Esophagus squamous epithelium (tissue), 5 donors: ENCODE measurements at places on chromosomes 5 and 9. TPM values are rescaled to one million over a fixed set of nuclear protein-coding genes. Genes with fewer than 3 reads are reported as not detected.

DNA sequence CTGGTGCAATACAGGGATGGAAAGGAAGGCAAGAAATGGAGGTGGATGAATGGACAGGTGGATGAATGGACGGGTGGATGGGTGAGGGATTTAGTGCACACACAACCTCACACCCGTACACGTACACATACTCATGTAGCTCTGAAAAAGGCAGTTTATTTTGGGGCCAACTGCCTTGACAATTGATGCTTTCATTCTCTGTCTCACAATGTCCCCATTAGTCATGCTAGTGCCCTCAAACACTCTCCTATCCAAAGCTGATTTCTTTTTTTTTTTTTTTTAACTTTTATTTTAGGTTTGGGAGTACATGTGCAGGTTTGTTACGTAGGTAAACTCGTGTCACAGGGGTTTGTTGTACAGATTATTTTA, 495.0 kb downstream of the DMAC1 start:
- no peak for DNase-seq

DNA sequence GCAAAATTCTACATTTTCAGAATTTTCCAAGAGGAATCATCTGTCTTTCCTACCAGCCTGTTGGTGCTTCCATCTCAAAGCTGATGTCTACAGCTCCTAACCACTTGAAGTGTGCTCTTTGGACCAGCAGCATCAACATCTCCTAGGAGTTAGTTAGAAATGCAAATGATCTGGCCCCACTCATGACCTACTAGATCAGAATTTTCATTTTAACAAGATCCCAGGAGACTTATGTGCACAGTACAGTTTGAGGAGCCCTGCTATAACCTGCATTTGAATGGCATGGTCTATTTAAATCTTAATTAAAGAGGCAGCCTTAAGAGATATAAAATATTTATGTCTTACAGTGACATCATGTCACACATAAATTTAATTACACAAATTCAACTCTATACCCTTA, 33.8 kb downstream of the ITK start:
- DNase-seq = no peak

DNA sequence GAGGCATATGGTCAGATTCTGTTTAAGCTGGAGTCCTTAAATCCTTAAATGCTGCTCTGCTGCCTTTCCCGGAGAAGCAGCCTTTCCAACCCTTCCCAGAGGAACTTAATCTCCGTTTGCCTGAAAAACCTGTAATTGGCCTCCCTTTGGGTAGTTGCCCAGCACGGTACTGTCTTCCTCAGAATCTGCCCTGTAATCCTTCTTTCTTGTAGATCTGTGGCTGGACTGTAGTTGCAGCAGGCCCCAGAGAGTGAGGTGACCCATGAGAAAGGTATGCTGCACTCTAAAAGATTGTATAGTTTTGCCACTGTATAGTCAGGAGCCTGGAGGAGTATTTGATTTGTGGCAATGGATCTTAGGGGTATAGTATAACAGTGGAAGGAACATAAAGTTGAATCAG, 11.7 kb downstream of the SPIN1 start:
- DNase-seq = no peak

PDZD2 gene
- total RNA-seq = 22.7 TPM

GRCh38 chr9:93288891-93289883, 105.2 kb downstream of the WNK2 start:
- no peak for DNase-seq

DNA sequence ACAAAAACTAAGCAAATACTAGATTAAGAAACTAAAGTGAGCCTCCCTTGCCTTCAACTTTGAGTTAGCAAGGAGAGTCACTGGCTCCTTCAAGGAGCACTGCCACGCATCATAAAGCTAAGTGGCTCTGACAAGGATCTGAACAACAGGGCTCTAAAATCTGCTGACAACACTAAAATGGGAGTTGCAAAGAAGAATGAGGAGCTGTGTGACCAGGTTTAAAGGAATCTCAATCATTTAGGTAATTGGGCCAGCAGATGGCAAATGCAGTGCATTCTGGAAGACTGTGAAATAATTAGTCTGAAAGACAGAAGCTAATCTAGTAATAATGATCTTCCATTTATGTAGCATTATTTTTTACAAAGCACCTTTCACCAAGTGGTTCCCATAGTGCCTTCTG, 297.0 kb upstream of the TAS2R1 start:
- DNase-seq = no peak

GRCh38 chr5:129631961-129632360, 115.9 kb upstream of the MINAR2 start:
- no peak for DNase-seq

DRD1 gene
- not detected for total RNA-seq

GOLGA1 gene
- 18.8 TPM for total RNA-seq

DNA sequence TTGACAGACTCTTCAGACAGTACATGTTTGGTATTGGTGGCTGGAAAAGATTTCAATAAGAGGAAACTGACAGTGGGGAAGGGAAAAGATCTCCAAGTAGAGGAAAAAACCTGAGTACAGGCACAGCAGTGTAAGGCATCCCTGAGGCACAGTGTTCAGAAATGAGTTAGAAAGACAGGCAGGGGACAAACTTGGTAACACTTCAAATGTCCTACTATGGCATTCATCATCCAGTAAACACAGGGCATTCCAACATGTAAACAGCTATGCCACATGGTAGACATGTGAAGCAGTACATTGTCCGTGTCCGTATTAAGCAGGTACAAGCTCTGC, 45.0 kb upstream of the NR5A1 start:
- DNase-seq = no peak

DNA sequence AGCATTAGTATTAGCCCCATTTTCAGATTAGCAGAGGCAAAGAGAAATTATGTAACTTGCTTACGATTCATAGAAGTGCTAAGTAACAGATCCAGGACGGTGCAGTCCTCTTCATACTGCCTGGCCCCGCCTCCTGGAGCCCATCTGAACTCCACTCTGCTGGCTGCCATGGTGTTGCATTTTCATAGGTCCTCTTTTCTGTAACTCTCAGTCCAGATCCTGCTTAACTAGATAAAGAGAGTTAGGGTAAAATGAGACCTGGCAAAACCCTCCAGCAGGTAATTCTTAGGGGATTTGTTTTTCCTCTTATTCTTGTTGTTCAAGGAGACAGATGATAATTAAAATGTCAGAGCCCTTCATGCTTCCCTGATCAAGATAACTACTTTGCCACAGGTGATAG, 135.1 kb upstream of the EFNA5 start:
- DNase-seq = no peak

DNA sequence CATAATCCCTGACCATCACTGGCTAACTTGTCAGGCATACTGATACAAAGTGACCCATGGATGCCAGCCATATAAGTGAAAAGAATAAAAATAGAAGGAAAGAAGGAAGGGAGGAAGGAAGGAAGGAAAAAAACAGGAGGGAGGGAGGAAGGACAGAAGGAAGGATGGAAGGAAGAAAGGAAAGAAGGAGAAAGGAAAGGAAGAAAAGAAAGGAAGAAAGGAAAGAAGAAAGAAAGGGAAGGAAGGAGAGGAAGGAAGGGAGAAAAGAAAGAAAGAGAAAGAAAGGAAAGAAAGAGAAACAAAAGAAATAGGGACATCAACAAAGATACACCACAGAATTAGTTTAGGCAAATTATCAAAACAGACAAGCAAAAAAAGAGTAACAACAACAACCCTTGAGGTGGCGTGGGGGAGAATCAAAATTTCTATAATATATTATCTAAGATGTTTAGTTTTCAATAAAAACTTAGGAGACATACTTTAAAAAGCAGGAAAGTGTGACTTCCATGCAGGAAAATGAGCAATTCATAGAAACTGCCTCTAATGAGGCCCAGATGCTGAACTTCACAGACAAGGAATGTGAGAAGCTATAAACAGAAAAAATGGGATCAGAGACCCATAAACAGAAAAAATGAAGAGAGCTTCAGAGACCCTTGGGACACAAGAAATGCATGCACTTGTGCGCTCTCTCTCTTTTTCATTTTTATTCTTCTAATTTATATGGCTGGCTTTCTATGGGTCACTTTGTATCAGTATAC, 96.1 kb upstream of the NFIL3 start:
- no peak for DNase-seq

DNA sequence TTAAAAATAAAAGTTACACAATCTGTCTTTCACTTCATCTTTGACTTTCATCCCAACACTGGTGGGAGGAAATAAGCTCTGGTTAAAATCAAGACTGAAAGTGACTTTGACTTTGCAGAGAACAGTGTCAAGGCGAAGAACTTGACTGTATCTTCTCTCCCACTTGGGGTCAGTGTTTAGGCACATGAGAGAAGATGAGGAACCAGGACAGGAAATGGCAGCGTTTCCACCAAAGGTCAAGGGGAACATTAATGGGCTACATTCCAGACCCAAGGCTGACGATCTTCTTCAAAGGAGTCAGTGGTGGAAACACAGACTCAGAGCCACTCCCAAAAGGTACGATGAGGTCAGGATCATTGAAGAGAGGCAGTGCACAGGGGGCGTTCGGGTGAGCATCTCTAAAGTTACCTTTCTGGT, 409.5 kb downstream of the ARHGEF28 start:
- DNase-seq = no peak

LCN12 gene
- total RNA-seq = not detected

EIF4E1B gene
- not detected for total RNA-seq

WNT8A gene
- total RNA-seq = not detected

DNA sequence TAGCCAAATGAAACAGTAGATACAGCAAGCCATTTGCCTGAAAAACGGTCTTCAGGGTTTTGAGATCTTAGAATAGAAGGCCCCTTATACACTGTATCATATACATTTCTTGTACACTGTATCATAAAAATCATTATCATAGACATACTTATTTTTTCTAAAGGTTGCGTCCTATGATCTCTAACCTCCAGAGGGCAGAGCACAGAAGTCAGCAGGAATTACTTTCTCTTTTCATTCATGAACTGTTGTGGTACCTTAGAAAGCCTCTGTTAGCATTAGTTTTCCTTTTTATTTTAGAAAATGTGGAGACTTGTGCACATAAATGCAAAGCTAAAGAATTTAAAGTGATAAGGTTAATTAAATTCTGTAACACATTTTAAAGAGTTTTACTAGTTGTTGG, 115.4 kb downstream of the OXCT1 start:
- no peak for DNase-seq

GRCh38 chr5:38872826-38873225, 27.0 kb downstream of the OSMR start:
- no peak for DNase-seq

DNA sequence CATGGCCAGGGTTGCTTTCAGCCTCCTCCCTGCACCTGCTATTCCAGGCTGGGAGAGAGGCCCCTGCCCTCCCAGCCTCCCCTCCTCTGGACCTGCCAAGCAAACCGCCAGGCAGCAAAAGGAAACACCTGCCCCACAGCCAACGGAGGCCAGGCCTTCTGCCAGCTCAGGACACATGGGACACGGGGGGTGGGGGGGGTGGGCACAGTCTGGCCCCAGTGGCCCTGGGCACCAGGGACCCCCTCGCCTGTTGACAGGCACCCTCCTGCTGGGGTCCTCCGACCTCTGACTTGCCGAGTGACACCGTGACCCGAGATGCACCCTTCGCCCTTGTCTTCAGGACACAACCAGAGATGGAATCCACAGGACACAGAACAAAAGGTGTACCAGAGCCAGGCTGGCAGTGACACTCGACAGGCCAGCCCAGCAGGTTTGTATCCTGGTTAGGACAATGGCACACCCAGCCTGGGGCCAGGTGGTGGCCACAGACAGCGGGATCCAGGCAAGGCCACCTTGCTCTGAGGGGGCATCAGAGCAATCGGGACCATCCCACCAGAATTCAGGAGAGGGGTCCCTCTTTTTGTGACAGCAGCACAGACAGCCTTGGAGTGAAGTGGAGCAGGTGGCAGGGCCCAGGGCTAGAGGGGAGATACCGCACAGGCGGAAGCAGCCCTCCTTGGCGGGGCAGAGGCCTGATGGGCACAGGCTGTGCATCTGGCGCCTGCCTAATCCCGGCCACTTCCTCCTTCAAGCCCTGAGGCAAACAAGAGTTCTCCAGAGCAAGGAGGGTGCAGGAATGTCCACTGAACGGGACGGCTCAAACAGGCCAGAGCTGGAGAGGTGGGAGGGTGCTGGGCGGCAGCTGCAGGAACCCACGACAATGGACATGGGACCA, 1.3 kb upstream of the TMEM210 start:
- DNase-seq = no peak

ANKRD55 gene
- total RNA-seq = not detected

DNA sequence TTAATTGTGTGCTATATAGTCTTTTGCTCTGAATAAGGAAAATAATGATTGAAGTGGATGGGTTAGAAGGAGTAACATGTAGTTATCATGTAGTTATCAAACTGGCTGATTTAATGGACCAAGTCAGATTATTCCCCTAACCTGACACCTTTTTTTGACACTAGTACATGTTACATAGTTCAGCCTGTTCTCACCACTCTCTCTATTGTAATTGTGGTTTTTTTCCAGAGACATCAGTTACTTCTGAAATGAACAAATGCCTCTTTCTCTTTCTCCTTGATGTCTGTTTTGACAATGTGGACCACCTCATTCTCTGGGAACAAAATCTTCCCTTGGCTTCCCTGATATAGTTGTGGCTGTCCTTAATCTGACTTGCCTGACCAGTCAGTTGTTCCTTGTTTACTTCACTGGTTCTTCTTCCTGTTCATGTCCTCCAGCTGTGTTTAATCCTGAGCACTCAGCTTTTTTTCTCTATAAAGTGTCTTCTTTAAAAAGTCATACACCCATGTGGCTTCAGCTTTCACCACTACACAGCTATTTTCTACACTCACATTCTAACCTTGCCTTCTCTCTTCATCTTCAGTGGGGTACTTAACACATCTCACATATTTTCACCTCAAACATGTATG, 243.4 kb downstream of the ARRDC3 start:
- no peak for DNase-seq

MAPK9 gene
- 23.7 TPM for total RNA-seq

- DNase-seq = no peak
Measured at GRCh38 chr5:81896764-81897163, 75.1 kb upstream of the ATG10 start.

HSPA4 gene
- total RNA-seq = 47.7 TPM

- DNase-seq = no peak
Measured at GRCh38 chr9:123470121-123470782, 114.3 kb downstream of the CRB2 start.

DNA sequence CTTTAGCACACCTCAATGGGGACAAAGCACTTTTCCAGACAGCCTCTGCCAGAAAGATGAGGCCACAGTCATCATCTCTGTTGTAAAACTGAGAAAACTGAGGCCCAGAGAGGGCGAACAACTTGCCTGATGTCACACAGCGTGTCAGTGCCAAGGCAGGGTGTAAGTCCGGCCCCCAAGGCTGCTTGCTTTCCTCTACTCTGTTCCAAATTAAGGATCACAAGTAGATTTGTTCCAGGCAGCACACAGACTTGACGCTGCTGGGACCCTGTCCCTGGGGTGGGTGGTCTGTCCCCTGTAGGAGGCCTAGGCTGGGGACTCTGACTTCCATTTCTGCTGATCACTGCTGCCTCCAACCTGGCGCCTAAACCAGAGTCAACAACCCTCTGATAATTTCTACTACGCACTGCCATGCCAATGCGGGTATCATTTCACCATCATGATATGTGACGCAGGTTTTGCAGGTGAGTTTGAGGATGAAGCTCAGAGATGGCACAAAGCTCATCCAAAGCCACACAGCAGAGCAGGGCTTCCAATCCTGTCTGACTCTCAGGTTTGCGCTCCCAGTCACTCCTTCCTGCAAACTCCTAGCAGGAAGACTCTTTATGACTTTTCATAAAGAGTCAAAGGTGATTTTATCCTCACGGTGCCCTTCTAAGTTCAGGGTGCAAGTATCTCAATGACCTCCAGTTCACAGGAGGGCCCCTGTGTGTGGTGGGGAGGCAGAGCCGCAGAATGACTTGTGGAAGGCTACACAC, 13.5 kb upstream of the RALGDS start:
- no peak for DNase-seq
